Activated T-helper 9 cell treated with anti-CD3 and anti-CD28 coated beads, Interleukin-2, amount 50 U/mL, for 16 hours (primary cell): ENCODE measurements at places on chromosomes 1 and 21.

GRCh38 chr1:87129606-87130005 is 199.1 kb upstream of the LMO4 start:
- DNase-seq, result no peak

DNA sequence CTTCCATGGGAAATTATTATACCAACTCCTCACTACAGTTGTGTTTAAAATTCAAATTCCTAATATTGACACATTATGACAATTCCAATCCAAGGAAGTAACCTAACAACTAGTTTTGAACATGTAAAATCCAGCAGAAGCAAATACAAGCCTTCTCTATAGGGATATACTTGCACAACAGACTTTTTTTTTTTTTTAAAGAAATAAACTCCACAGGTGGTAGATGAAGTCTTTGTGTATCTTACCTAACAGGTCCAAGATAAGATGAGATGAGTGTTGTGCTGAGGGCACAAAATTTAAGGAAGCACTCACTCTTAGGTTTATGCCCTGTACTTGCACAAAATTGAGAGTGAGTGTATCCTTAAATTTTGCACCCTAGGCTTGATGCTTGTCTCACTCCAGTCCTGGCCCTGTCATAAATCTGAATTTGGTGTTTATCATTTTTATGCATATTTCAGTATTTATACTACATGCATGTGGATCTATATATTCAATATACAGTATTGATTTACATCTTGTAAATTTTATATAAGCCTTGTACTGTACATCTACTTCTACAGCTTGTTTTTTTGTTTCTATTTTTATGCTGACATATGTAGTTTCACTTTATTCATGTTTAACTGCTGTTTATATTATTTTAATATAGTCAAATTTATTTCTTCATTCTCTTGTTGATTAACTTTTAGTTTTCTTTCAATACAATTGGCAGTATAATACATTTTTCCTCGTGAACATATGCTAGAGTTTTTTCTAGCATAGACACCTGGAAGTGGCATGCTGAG is 60.6 kb upstream of the RGL1 start:
- DNase-seq, result no peak

DNA sequence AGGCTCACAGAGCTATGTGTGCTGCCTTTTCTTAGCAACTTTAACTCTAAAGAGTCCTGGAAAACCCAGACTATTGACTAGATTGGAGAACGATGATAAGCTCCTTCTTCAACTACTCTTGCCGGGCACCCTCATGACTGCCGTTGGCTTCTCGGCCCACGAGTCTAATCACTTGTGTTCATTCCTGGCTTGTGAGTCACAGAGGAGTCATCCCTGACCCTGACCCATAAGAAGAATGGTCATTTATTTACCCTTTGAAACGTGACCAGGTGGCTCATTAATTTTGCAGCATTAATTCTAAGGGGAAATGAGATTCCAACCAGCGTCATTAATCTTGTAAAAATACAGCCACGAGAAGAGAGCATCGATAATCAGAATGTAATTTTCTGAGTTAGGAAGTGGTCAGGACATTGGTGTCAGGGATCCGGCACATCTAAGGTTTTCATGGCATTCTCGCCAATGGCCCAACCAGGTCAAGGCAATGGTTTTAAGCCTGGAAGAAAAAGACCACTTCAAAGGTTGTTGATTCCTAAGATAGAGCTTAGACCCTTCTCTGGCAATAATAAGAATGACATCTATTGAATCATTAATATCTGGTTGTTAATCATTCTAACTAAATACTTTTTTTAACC is 183.6 kb upstream of the RUNX1 start:
- DNase-seq, result no peak

DNA sequence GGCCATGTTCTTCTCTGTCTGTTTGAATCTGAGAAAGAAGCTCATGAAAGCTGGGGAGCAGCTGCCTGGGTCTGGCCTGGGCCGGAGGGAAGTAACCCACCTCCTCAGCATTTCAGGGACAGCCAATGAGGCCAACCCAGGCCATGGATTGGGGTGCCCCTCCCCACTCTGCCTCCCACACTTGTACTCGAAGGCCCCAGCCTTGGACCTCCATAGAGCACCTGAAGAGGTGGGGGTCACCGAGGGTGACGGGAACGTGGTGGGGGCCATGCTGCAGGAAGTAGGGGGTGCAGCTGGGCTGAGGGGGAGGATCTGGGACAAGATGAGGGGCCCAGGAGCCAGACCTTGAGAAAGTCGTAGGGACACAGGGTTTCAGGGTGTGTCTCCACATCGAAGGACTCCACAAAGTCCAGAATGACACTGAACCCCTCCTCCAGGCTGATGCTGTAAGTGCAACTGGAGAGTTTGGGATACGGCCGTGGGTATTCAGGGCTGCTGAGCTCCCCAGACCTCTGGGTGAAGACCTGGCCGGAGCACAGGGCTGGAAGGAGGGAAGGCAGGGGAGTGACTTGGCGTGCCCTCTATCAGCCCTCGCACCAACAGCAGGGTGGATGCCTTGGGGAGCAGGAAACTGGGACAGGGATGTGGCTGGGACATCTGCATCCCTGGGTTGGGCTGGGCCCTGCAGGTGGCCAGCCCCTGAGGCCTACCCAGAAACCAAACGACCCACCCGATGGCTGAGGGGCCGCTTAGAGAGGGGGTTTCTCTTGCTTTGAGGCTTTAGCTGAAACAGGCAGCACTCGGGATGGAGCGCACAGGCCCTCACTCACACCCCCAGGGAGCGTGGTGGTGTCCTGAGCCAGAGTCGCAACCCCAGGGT is 3.8 kb downstream of the MASP2 start:
- DNase-seq, result no peak
